Inflammatory macrophage treated with lipopolysaccharide for 4 hours (primary cell): ENCODE measurements at places on chromosomes 4 and X.

- no peak for DNase-seq
These were observed 11.3 kb upstream of the SLC9A7 start for GRCh38 chrX:46770000-46770816.

- DNase-seq: no peak
These were observed 1829.0 kb upstream of the PCDH7 start for GRCh38 chr4:28890949-28891775.

DNA sequence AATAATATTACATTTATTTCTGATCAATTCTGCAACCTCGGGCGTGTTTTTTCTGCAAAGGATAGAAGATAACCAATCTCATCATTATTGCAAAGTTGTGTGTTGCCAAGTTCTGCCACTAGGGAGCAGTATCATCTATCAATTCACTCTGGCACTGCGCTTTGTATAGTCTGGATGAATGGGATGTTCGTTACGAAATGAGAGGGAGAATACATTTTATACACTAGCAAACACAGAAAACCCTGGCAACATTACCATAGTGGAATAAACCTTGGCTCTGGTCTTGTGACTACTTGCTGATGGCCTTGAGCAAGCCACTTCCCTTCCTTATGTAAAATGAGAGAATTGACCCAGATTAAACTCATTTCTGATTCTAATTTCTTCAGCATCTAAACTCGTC, 97.5 kb upstream of the ZNF518B start:
- peak; percentile 72 for DNase-seq

DNA sequence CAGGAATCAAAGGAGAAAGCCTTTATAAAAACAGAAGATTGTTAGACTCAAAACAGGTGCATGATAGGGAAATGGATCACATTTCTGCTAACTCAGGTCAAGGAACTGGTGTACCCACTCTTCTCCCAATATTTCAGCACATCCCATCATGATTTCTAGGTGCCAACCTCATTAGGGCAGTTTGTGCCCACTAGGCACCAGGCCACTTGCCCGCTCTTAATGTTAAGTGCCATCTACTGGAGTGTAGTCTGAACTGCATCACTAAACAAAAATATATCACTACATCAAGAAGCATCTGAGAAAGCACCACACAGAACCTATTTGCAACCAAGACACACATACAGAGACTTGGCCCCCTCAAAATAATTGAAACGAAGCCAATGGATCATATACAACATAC, 140.4 kb upstream of the GRID2 start:
- no peak for DNase-seq

DNA sequence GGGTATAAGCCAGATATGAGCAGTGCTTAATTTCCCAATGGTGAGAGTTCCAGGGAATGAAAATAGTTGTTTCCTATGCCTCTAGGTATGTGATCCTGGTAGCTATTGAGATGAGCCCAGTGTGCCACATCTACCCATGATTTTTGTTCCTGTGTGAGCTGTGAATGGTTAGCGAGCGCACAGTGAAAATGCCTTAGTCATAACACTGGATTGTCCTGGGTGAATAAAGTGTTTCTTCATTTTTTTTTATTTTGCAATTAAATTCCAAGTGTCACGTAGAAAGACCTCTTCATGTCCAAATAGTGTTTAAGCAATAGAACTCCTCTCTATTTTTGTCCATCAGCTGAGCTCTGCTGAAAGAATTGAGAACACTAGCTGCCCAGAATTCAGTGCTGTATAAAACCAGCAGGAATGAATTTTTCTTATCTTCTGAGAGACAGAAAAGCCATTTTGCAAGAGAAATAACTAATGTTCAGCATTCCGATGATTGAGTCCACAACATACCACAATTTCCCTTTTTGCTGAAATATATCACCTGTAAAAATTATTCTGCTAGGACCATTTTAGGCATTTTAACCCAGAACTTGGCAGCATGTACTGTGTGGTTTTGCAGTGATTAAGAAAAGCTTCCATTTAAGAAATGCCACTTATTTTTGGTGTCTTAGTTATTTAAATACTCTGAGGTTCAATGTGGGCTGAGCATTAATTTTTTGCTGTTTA, 5.6 kb downstream of the MAOA start:
- peak; percentile 18 for DNase-seq

GRCh38 chr4:83546786-83547185, 10.9 kb downstream of the GPAT3 start:
- peak; percentile 55 for DNase-seq

DNA sequence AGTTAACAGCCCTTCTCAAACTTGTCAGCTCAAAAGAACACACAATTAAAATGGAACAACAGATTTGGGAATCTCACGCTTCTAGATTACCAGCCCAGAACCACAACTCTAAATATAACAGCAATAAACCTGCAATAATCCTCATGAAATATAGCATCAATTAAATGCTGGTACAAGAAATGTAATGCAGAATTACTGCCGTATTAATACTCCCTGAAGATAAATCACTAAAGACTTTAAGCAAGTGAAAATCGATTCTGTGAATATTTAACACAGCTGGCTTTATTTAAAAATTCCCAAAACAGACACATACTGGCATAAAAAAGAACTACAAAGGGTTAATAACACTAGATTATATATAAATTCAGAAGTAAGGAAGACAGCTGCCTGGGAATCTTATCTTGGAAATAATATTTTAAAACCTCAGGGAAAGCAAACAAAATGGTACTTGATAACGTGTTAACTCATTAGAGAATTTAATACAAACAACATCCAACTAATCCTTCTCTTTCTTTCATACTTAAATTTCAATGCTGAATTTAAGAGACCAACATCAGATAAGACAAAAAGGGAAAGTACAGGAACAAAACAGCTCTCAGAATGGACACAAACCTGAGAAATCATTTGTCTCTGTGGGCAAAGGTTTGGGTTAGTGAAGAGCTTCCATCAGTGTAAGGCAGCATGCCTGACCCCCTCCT, 34.7 kb downstream of the APBB2 start:
- no peak for DNase-seq

DNA sequence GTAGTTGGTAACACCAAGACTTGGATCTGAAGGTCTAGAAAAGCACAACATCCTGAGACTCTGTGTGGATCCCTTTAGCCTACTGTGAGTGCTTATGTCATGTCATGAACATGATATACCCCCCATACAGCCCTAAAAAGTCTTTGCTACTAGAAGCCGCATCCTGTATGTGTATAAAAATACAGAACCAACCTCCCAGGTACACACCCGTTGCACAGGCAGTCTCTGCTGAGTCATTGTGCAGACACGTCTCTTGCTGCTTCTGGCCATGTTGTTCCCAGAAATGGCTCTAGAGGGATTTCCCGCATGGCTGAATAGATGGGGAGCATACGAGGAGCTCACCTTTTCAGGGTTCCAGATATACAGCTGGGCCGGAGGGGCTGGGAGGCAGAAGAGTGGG, 93.3 kb downstream of the MAMLD1 start:
- no peak for DNase-seq

DNA sequence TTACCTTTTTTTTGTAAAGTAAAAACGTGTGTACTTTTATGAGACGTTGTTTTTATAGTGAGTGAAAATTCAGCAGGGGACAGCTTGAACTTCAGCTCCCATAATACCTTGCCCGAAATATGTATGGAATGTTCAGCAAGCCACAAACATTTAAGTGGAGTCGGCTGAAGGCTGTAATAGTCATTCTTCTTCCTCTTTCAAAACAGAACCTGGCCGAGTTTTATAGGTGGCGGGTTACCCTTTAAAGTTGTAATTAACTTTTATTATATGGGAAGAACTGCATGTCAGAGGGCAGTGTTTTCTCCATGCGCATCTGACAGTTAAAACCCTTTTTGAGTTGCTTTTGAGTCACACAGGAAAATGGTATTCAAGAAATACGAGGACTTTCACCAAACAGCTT, 50.7 kb downstream of the CLDN34 start:
- no peak for DNase-seq

DNA sequence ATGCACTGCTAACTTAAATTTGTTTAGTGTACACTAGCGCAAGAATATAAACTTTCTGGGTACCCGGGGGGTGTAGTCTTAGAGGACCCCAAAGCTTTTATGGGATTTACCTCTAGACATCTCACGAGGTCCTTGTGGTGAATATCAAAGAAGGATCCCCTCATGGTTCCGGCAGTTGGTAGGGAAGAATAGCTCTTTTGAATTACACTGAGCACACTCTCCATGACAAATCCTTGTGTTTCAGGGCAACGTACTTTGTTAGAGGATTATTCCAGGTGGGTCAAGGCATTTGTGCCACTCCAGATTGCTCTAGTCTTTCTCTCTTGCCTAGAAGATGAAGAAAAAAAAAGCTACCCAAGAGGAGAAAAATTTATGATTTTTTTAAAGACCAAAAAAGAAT, 387.6 kb downstream of the PDHA2 start:
- no peak for DNase-seq

GRCh38 chr4:166324321-166324720, 451.3 kb downstream of the TLL1 start:
- no peak for DNase-seq

DNA sequence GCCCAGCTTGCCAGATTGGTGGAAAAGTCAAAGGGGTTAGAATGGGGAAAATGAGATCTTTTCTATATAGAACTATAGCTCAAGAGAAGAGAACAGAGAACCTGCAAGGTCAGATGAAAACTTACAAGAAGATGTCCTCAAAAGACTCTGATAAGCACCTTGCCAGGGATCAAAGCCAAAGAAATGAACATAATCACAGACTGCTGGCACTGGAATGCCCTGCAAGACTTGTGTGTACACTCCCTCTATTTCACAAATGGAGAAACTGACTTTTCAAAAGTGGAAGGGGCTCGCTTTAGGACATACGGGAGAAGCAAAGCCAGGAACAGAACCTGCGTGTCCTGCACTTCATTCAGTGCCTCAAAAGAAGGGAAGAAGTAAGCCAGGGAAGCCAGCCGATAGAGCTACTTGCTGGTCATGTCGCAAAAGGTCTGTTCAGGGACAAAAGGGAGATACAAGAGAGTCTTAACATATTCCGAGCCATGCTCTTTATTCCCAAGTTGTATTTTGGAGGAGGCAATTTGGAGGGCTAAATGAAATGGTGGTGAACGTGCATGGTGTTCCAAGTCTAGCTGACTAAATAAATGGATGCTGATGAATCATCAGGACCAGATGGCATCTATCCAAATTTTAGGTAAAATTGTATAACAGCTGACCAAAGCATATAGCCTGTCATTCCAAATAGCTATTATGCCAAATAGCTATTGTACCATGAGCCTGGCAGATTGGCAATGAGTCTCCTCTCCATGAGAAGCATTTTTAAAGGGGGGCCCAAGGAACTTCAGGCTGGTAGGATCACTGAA, 175.6 kb upstream of the GPC4 start:
- DNase-seq: no peak

DNA sequence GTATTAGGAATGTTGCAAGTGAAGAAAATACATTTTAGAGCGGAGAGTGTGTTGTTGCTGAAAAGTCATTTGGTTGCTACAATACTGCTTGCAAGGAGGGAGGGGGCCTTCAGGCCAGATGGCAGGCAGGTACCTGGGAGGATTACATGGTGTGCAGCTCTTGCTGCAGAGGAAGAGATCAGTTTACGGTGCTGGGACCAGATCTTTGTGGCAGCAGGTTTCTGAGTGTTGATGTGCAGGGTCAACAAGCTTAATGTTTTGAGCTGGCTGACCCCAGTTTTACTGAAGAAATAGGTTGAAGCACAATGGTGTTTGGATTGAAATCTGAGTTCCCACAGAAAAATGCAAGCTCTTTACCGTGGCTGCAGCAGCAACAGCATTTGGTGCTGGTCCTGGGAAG, 96.4 kb upstream of the DDIT4L start:
- no peak for DNase-seq

DNA sequence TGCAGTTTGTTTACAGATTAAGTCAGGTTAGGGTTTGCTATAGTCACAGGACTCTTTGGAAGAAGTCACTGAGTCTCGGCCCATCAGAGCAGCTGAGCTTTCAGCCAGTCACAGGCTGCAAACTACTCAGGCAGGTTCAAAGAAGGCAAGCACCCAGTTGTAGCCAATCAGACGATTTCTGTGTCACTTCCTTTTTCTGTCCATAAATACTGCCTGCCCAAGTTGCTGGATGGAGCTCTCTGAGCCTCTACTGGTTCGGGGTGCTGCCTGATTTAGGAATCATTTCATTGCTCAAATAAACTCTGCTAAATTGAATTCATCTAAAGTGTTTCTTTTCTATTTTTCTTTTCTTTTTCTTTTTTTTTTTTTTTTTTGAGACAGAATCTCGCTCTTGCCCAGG, 7.3 kb upstream of the SH3BP2 start:
- DNase-seq: peak; percentile 73

DNA sequence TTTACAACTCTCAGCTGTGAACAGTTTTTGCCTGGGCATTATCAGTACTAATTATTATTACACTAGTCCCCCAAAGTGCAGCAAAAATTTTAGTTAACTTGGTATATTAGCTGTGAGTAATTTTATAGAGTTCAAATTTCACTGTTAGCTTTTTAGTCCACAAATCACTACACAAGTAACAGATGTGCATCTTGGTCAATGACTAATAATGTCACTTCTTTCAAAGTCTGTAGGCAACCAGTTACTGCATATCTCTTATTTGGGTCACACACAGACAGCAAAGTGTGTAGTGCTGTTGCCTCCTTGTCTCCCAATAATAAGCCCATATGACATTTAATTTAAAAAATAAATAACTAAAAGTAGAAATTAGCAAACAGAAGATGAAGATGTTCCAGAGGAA, 159.9 kb downstream of the SCFD2 start:
- no peak for DNase-seq

DNA sequence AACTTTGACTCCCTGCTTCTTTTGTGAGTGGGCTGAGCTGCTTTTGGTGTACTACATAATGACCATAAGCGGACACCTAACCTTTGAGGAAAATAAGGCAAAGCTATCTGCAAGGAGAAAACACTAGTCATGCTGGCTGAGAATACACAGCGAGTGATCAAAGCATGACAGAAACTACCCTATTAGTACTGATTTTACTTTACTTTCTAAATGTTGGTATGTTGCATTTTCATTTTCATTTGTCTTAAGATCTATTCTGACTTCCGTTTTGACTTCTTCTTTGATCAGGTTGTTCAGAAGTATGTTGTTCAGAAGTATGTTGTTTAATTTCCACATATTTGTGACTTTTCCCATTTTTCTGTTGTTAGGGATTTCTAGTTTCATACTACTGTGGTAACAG, 361.1 kb downstream of the TRAM1L1 start:
- DNase-seq: no peak

DNA sequence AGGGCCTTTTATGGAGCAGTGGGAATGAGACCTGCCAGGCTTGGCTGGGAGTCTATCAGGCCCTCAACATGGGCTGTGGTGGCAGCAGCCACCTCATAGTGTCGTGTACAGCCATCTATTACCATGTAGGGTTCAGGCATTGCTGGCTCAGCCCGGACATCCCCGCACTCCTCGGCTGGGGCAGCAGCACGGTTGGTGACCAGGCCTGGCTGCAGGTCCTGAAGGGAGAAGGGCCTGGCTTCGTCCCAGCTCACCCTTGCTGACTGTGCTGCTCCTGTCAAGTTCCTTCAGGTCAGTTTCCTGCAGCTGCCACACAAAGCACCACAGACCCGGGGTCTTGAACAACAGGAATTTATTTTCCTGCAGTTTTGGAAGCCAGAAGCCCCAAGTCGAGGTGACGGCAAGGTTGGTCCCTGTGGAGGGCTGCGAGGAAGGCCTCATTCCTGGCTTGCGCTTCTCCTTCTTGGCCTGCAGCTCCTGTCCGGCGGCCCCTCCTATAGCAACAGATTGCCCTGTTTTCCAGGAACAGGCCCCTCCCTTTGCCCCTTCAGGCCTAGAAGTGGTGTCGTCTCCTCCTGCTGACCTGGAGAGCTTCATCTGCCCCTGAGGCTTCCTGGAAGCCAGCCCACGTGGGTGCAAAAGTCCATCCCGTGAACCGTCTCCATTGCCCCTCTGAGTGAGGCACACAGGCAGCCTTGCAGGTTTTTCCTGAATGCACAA, 25.2 kb upstream of the SORCS2 start:
- no peak for DNase-seq

- peak; percentile 65 for DNase-seq
These were observed 56.9 kb upstream of the STS start for GRCh38 chrX:7090641-7091040.
